ENCODE measurements at places on chromosomes 6 and 20.

GRCh38 chr6:144343701-144344428 is 58.7 kb downstream of the UTRN start:
- no peak for DNase-seq

DNA sequence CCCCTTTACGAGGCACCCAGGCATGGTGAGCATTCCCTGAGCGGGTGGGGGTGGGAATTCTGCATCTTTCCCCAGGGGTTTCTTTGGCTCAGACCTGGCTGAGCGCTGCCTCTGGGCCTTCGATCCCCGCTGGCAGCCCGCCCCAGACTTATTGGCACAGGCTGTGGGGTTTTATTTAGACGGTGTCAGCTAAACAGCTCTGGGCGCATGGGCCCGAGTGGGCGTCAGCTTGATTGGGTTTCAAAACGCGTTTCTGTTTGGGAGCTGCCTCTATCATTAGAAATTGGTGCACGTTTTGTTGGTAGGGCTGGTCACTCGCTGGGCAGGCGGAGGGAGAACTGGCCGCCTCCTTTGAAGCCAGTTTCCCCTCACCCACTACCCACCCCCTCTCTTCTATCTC is 21.0 kb downstream of the PMEPA1 start:
- DNase-seq = no peak

DNA sequence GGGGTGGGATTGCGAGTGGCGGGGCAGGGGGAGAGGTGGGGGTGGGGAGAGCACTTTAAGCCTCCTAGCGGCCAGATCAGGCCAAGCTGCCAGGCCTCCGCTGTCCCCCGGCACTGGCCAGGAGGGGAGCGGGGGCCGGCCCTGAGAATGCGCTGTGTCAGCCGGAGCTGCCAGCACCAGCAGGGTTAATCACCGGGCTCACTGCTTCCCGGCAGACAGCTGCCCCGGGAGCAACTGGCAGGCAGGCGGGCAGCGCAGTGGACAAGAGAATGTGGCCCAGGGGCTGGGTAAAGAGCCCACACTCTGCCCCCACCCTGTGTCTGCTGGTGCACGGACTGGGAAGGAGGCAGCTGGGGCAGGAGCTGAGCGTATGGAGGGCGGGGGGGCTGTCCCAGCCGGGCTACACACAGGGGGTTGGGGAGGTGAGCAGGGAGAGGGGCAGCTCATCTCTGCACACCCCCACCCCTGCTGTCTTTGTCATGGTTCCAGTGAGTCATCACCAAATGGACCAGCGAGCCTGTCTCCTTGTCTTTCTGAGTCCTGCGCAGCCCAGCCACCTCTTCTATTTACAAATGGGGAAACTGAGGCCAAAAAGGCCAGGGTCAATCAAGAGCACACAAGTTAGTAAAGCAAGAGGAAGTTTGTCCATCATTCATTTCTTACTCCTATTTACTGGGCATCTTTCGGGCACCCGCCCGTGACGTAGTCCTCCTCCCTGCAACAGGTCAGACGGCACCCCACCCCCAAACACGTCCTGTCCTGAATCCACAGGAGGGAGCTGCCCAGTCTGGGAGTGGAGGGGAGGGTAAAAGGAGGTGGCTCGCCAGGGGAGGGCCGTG is 2.1 kb upstream of the LAMA5 start:
- no peak for DNase-seq

DNA sequence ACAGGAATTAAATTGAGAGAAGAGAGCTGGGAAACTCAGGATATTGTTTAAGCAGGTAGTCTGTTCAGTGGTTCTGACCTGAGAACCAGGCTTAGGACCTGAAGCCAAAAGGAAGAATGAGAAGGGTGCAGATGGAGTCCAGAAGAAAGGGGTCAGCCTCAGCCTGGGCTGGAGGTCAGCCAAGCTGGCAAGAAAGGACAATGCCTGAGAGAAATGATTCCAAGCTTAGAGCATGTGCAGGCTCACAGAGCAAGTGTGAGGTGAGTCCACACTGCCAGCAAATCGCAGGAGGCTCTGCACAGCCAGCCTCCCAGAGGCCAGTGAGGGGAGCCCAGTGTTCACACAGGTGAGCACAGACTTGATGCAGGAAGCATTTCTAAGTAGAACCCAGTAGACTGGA is 47.3 kb downstream of the DAAM2 start:
- DNase-seq = no peak

- DNase-seq = no peak
These were observed 62.0 kb downstream of the HIVEP2 start for GRCh38 chr6:142883011-142883410.

GRCh38 chr20:63093966-63094766 is 87.4 kb upstream of the BHLHE23 start:
- no peak for DNase-seq

DNA sequence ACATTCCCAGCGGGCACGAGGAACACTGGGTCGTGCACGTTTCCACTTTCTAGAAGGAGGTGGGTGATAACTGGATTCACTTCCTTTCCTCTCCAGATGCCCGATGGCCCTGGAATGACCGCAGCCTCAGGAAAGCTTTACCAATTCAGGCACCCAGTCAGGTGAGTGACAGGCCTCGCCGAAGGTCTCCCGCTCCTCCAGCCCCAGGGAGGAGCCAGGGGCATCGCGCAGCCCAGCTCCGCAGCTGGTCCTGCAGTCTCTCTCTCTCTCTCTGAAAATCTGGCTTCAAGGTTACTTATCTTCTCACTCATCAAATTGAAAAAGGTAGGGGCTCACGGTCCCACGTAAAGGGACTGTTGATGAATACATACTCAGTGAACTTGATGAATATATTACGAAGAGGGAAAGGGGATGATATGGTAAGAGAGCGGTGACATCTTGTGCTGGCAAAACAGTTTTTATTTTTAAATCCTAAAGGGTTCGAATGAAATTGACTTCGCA is 891 bp downstream of the RIPPLY2 start:
- DNase-seq = no peak

DNA sequence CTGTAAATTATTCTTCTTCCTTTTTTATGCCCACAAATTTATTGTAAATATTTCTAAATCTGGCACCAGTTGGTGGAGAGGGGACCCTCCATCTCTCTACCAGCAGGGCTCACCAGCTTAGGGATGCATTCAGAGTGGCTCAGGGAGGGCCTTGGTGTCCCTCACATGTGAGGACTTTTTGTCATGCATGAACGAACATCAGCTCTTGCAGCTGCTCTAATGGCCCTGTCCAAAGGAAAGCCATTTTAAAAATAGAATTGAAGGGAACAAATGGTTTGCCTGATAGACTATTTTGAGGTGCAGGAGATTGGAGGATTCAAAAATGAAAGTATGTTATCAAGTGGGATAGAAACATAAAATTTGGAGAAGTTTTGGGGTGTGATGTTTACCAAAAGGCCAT is 37.5 kb upstream of the KLHL31 start:
- no peak for DNase-seq

GRCh38 chr6:113067612-113068275 is 720.6 kb downstream of the RFPL4B start:
- DNase-seq = no peak

DNA sequence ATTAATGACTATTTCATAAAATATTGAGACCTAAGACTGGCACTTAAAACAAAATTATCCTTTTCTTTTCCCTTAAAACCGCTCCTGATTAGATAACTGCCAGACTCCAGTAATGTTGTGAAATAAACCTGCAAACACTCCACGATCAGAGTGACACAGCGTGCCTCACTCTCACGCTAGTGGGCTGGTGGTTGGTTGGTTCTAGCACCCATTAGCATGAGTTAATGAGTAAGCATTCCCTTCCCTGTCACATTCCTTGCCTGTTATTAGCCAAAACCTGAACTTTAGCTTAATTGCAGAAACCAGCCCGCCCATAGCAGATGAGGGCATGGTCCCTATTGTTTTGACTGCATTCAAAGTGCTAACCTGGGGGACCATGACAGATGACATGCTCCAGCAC is 193.4 kb downstream of the CD83 start:
- DNase-seq = no peak

DNA sequence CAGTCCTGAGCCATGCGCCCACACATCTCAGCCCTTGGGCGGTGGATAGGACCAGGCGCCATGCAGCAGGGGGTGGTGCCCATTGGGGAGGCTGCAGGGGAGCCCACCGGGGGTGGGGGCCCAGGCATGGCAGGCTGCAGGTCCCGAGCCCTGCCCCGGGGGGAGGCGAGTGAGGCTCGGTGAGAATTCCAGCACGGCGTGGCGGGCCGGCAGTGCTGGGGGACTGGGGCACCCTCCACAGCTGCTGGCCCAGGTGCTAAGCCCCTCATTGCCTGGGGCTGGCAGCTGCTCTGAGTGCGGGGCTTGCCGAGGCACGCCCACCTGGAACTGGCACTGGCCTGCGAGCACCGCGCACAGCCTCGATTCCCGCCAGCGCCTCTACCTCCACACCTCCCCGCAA is 21.6 kb upstream of the PRL start:
- no peak for DNase-seq

DNA sequence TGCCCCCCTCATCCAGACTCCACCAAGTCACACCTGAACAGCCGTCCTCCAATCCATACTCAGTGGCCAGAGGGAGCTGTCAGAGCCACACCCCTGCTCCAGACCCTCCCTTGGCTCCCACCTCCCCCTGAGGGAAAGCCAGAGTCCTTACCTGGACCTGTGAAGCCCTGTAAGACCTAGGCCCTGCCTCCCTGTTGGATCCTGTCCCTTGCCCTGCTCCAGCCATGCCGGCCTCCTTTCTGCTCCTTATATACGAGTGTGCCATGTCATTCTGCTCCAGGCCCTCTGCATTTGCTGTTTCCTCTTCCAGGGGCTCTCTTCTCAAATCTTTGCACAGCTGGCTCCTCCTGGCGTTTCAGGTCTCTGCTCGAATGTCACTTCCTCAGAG is 100.3 kb upstream of the MYL9 start:
- DNase-seq = no peak

- no peak for DNase-seq
These were observed 22.6 kb downstream of the HSF2 start for GRCh38 chr6:122422003-122422402.

- DNase-seq = no peak
These were observed 44.1 kb upstream of the TOP1 start for GRCh38 chr20:40984496-40984895.

DNA sequence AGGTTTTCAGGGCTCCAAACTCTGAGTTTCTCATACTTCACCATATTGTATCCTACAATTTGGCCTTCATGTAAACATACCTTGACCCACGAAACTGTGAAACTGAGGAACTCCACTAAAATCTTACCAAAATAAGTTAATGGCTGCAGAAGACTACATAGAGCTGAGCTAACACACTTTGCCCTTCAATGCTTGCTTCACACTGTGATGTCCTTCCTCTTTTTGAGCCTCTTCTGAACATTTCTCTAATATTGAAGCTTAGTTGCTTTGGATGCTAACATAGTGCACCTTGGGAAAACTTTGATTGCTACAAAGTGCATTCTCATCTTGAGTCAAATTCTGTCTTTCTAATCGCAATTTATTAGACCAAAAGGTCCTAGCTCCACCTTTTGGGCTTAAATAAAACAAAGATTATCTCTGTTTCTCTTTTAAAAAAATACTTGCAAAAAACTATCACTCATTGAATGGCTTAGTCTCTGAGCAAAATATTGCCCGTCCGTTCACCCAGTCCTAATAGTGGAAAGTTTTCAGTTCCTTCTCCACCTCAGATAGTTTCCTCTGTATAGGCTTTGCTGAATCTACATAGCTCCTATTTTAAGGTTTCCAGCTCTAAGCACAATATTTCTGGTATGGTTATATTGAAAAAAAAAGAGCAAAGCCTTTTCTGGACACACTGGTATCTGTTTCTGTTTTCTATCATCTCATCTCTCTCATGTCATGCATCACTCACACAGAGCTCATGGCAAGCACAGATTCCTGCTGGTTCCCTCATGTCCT is 494.6 kb downstream of the RFPL4B start:
- DNase-seq = no peak

- no peak for DNase-seq
These were observed 38.4 kb downstream of the INSM1 start for GRCh38 chr20:20406306-20406705.

- no peak for DNase-seq
These were observed 78.5 kb downstream of the CD83 start for GRCh38 chr6:14196026-14196425.

Measured in AG04449 (cell line).